Putamen (tissue), 1 donor: ENCODE measurements at places on chromosomes 7 and 10.

- DNase-seq, result no peak
Measured at GRCh38 chr7:151189038-151189437, 2.0 kb upstream of the ASB10 start.

DNA sequence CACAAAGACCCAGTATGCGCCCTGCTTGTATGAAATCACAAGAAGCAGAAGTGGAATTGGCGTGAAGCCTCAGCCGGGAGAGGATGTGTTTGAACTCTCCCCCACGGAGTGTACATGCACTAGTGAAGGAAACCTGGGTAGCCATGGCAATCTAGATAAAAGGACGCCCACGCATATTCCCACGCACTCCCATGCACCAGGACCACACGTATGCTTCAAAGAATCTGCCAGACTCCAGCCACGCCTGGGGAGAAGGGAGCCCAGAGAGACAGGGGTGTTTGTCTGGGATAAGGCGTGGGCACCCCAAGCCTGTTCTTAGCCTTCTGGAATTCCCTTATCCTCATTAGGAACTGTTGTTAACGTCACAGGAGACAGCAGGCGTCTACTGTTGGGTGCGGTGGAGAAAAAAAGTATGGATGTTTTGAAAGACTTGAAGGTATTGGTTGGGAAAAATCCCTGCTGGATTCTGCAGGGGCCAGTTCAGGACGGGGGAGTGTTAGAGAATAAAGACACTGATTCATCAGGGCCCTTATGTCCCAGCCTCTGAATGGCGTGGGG lies 28.9 kb upstream of the ECHDC3 start:
- no peak for DNase-seq

DNA sequence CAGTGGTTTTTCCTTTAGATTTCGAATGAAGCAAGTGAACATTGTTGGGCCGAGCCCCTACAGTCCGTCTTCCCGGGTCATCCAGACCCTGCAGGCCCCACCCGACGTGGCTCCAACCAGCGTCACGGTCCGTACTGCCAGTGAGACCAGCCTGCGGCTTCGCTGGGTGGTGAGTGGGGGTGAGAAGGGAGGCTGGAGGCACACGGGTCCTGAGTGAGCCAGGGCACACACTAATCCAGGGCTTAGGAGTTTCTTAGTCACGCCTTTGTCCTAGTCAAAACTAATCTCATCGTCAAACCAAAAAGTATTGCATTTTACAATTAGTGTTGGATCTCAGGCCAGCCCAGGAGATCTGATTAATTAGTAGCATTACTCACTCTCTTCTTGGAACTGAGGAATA lies 568.8 kb upstream of the FOXK1 start:
- DNase-seq, result no peak

DNA sequence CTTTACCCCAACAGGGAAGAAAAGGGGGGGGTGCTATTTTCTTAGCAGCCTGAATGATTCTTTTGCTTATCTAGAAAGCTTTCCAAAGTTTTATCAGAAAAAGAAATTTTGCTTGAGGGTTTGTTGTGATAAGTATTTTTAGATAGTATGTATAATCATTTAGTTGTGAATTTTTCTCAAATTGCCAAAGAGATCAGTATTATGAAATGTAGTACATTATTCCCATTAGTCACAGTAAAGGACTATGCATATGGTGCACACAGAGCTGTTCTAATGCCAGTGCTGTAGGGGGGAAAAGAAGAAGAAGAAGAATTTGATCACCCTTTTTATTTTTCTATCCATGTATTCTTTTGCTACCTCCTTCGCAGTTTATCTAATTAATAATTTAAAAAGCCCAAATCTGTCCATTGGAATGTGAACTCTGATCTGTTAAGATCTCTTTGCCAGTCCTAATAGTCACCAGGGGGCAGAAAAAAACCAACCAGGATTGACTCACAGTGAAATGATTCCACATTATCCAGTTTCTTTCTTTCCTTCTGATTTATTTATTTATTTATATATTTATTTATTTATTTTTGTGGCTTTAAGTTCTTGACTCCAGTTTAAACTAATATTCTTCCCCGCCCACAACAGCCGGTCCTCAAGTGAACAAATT lies 4.7 kb downstream of the RBM20 start:
- no peak for DNase-seq

DNA sequence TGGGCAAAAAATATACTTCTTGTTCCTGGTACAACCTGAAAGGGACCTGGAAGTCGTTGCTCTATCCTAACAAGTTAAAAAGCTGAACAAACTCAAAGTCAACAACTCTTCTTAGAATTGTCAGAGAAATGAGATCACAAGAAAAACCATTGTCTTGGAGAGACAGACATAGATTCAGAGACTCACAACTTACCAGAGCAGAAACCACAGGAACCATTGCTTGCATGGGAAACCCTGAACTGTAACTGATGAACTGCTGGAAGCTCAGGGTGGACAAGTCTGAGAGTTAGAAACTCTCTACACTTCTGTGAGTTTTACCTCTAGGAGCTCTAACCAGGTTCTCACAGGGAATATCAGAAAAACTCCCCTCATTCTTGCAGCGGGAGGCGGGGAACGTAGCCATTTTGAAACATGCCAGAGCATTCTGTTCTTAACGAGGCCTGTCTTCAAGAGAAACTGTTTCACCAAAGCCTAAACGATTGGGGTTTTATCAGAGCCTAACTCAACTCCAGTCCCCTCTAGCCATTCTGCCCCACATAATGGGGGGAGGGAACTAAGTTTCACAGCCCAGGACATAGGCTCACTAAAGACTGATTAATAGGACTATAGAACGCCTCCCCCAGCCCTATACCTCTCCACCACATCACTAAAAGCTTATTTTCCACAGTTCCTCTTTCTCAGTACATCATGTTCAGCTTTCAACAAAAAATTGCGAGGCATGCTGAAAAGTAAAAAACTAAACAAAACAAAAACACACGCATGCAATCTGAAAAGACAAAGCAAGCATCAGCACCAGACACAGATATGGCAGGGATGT lies 12.0 kb upstream of the GSDME start:
- no peak for DNase-seq

DNA sequence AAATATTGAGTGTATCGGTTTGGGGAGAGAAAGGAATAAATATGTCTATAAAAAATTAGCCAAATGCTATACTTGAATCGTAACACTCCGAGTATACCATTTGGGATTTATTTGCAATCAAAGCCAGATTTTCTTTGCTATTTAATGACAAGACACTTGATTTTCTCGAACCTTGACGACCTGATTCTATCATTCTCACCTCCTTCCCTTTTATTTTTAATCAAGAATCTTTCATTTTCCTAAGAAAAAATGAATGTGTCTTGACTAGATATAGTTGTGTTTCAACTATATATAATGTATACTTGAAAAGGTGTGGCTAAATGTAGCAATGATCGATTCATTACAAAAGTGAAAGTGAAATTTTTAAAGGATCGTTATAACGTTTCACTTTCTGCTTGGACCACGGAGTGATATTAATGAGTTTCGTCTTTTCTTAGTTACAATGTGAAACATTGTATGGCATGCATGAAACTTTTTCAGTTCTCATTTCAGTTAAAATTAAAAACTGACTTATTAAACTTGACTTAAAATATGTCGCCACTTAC lies 562 bp downstream of the NUB1 start:
- no peak for DNase-seq

DNA sequence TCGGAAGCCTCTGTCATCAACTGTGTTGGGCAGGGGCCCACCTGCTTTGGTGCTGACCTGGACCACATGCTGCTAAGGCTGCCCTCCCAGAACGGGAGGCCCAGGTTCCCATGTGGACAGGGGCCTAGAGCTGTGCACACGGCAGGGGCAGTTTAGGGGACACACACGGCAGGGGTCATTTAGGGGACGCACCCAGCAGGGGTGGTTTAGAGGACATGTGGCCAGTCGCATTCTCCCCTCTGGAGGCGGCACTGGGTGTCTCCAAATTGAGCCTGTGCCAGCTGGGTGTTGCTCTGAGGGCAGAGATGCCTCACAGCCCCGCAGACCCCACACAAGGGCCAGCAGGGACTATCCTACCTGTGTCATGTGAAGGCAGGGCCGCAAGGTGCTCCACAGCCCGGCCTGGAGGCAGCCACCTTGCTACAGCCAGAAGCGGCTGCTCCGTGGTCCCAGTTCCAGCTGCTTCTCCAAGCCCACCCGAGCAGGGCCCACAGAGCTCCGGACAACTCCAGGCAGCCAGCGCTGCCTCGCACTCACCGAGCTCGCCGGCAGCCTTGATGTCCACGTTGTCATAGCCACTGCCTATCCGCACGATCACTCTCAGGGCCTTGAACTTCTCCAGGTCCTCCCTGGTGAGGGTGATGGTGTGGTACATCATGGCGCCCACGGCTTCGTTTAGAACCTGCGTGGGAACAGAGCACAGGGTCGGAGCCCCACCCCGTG lies 60.7 kb downstream of the ZRANB1 start:
- no peak for DNase-seq

DNA sequence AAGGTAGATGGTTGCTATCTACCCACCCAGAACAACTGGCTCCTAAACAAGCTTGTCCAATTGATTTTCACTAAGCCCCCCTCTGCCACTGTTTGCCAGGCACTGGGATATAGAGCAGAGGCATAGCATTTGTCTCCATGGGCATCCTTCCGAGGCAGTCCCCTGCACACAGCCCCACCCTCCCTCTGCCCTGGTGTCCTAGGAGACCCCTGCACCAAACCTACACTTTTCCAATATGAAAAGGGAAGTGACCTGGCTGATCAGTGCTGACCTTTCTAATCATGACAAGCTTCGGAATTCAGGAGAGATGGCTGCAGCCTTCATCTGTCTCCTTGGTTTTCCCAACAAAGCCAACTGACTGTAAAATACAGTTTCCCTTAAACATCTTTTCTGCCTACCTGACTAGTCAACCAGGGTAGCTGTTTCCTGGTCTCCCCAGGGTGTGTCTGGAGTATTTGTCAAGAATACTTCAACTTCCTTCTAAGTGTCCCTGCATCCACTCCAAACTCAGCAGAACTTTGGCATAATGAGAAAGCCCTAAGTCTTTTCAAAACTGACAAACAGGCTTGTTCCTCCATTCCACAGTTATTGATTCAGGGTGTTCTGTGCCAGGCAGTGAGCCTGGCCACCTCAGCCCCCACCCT lies 7.6 kb upstream of the SLC18A3 start:
- no peak for DNase-seq

- no peak for DNase-seq
Measured at GRCh38 chr10:69760072-69760471, 41.6 kb upstream of the COL13A1 start.

- DNase-seq, result no peak
Measured at GRCh38 chr7:54145716-54146115, 396.5 kb upstream of the VSTM2A start.

DNA sequence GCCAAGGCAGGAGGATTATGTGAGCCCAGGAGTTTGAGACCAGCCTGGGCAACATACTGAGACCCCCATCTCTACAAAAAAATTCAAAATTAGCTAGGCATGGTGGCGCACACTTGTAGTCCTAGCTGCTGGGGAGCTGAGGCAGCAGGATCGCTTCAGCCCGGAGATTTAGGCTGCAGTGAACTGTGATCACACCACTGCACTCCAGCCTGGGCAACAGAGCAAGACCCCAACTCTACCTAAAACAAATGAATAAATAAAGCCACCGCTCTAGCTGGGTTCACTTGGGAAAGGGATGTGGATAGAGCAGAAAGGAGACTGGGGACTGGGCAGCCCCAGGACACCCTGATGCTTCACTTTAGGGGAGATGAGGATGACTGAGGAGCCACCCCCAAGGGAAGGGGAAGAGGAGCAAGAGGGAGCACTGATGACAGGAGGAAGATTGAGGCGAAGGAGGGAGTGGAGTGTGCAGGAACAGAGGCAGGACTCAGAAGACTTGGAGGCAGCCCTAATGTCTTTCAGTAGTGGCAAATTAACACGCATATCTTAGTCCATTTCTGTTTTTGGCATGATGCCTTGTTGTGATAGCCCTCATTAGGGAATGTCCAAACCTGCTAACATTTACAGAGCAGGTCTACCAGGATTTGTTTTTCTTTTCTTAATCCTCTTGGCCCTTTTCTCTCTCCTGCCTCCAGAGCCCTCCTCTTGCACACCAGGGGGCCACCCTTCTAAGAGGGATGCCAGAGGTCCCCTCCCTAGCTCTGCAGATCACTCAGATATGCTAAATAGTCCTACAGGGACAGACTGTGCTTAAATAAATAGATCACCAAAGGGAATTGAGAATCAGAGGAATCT lies 88.3 kb downstream of the C10orf105 start:
- DNase-seq, result no peak

GRCh38 chr7:142301923-142302550 lies 44.2 kb upstream of the PRSS58 start:
- DNase-seq, result no peak

DNA sequence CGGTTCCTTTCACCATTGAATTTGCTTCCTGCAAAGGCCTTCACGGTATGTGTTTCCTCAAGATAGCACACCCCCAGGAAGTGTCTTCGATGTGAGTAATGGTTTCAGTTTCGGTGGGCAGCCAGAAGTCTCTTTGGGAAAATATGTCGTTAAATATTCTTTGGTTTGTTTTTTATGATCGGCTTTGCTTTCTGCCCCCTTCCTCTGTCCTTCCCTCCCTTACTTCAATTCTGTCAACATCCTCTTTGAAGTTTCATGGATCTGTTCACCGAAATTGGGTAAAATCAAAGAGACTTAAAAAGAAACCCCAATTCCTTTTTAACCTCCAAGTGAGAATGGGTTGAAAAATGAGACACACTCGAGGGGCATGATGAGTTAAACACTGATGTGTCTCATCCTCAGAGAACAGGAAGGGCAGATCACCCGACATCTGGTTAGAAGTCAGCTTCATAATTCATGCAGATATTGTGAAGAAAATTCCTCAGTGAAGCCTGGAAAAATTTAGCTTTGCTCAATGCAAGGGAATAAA lies 170.8 kb upstream of the HABP2 start:
- DNase-seq, result no peak

DNA sequence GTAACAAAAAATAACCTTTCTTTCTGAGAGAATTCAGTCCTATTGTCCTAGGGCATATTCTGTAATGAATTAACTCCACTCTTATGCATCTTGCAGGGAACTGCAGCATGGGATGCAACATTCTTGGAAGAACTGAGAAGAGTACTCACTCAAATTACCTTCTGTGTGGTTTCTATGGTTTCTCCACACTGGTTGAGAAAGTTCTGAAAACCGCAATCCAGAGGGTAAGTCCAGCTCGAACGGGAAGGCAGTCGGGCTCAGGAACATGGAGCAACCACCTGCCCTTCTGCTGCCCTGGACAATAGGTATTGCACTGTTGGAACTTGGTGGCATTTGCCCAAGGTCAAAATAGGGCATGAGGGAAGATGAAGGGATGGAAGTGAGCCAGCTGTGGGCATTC lies 59.6 kb upstream of the CDK13 start:
- DNase-seq, result no peak

GRCh38 chr10:1802413-1802812 lies 65.1 kb upstream of the ADARB2 start:
- no peak for DNase-seq

DNA sequence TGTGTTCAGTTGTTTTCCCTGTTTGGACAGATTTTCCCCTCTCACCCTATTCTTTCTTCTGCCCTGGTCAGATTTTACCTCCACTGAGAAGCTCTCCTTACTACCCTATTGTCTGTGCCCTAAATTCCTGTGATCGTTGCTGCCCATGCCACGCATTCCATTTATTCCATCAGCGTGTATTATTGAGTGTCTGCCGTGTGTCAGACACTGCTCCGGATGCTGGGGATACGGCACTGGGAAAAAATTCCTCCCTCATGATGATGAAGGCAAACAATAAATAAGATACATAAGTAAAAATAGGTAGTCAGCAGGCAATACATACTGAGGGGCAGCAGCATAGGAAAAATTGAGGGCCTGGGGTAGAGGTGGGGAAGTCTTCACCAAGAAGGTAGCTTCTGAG lies 86.8 kb downstream of the FANK1 start:
- DNase-seq, result no peak

- DNase-seq, result no peak
Measured at GRCh38 chr7:120475994-120476393, 203.0 kb downstream of the KCND2 start.

- DNase-seq, result no peak
Measured at GRCh38 chr7:156918635-156919034, 25.7 kb upstream of the LMBR1 start.
